ENCODE measurements at places on chromosomes 2 and 18.

- no peak for DNase-seq
Measured at GRCh38 chr2:38496927-38497669, 105.6 kb downstream of the HNRNPLL start.

DNA sequence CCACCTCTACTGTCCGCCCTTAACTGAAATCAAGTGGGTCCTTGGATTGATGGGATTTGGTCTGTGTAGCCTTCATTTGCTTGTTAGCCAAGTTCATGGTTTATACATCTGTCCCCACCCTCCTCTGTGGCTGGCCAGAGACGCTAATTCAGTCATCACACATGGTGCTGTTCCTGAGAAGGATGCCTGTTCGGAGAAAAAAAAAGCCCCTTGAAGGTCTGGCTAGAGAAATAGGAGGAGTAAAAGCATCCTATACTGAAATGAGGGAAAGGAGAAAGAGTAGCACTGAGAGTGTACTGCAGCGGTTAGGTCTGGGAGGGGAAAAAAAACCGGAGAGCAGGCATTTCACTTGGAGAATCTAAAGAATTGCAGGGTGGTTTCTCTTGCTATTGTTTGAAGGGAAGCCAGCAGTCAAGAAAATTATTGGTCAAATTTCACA is 180.6 kb upstream of the EPAS1 start:
- DNase-seq, result no peak

DNA sequence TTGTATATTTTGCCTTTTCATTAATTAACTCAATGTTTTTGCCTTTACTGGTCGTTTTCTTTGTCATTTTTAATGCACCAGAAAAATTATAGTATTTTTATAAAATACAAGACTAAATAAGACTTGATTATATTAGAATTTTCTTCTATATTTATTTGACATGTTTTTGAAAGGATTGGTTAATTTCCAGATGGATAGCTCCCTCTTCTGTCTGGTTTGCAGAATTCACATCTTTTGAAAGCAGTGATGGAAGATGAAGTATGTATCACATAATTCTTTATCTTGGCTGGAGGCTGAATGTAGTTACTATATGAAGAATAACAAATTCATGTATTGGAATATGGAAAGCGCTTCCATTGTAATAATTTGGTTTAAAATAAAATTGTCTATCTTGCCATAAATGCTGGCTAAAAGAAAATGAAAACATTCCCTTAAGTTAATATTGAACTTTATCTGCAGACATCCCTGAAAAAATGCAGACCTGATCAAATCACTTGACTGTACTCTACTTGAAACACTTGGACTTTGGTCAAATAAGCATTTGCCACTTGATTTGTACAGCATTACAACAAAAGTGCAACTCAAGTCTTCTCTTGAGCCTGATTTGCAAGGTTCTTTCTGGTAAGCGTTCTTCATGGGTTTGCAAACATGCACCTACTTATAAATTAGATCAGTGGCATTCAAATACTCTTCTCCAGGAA is 86.3 kb upstream of the EFEMP1 start:
- no peak for DNase-seq

- DNase-seq, result no peak
Measured at GRCh38 chr2:120526047-120526562, 180.2 kb downstream of the INHBB start.

DNA sequence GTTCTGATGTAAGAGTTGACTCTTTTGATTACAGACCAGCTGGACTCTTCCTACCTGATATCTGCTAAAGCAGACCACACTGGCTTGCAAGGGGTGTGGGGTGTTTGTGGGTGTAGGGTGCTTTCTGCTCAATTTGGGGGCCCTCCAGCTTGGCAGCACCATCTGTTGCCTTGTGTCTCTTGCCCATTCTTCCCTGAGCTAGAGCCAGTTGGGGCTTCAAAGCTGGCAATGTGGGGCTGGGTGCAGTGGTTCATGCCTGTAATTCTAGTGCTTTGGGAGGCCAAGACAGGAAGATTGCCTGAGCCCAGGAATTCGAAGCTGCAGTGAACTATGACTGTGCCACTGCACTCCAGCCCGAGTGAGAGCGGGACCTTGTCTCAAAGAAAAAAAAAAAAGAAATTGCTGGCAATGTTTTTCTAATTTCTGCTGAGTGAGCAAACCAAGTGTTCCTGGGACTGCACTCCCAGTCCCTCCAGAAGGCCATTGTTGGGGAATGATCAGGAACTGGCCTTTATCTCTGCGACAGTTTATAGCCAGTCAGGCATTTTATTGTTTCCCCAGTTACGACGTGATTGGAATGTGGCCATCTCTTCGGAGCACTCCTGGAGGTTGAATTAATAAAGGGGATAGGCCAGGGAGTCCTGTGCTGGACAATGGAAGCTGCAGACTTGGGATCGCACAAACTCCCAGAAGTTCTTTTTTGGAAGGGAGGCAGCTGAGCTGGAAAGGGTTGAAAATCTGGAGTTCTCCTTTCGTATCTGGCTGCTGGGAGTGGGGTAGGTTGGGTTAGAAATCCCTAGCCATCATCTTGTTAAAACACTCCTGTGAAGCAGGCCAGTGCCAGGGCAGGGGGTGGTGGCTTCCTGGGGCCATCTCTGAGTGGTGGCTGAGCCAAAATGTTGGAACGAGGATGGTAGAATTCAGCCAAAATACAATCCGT is 57.2 kb downstream of the LIPG start:
- DNase-seq, result no peak

DNA sequence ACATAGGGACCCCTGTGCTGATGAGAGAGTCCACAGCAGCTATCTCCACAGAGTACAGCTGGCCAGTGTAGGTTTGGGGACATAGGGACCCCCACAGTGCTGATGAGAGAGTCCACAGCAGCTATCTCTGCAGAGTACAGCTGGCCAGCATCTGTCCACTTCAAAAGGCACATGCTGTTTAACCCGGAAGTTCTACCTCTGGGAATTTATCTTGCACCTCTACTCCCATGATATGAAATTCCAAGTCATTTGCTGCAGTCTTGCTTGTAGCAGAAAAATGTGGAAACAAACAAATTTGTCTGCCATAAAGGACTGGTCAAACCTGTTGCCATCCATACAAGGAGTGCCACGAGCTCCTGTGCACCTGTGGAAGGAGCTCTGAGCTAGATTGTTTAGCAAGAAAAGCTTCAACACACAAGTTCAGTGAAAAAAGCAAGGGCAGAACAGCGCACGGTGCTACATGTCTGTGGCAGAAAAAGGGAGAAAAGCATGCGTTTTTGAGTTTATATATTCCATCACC is 33.1 kb downstream of the LRRFIP1 start:
- DNase-seq, result no peak

DNA sequence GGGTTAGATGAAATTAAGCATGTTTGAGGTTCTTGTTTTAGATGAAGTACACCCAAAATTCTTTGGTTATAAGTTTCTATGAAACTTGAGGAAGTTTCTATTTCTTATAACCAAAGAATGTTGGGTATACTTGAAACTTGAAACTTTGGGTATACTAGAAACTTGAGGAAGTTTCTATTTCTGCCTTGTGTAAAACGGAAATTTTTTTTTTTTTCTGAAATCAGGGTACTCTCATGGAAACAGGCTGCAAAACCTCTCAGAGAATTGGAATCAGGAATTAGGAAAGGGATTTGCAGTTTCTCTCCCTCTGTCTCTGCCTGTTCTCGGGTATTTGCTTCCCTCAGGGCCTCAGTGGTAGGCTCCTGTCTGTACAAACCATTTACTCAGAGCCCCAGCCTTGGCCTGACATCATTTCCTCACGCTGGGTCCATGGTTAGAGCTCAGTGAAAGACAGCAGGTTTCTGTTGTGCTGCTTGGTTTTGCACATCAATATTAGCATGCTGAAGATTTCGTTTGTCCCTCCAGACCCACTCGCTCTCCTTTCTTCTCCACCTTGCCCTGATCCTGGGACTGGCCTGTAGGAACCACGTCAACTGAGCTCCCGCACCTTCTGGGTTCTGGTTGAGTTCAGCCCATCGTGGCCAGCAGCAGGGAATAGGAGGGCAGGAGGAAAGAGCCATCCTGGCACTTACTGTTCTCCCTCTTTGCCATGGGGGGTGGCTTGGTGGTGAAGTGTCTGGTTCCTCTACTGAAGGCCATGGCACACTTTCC is 106.4 kb downstream of the POLR1A start:
- DNase-seq, result no peak

DNA sequence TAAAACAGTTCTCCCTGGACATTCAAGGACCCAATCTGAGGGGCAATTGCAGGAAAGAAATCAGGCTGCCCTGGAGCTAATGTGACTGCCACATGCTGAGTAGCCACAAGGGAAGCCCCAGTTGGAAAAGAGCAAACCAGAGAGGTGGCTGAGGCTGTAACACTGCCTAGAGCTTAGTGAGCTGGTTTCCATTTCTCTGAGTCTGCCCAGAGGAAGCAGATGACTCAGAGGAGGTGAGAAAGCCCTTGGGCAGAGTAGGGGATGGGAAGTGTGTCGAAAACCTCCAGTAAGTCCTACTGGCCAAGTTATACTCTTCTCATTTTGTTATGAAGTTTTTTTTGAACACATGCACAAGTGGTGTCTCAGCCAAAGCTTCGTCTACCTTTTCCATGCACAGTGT is 753.0 kb downstream of the CNTNAP5 start:
- DNase-seq, result no peak

- DNase-seq, result no peak
Measured at GRCh38 chr2:200453853-200454534, 55.9 kb downstream of the KCTD18 start.

DNA sequence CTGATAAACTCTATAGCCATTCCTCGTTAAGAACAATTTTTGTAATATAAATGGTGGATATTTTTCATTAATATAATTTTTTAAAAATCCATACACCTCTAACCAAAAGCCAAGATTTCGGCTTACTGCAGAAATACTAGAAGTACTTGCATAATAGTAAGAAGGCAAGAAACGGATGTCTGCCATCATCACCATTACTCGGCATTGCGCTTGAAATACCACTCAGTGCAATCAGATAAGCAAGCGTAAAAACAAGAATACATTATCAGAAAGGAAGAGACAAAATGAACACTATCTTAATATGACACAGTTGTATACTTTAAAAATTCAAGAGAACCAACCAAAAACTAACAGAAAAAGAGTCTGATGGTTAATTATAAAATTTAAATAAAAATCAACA is 15.2 kb upstream of the BOLA3 start:
- no peak for DNase-seq

GRCh38 chr2:66498289-66498975 is 63.5 kb downstream of the MEIS1 start:
- DNase-seq, result no peak

GRCh38 chr2:238467792-238468191 is 41.1 kb downstream of the ASB1 start:
- DNase-seq, result no peak

DNA sequence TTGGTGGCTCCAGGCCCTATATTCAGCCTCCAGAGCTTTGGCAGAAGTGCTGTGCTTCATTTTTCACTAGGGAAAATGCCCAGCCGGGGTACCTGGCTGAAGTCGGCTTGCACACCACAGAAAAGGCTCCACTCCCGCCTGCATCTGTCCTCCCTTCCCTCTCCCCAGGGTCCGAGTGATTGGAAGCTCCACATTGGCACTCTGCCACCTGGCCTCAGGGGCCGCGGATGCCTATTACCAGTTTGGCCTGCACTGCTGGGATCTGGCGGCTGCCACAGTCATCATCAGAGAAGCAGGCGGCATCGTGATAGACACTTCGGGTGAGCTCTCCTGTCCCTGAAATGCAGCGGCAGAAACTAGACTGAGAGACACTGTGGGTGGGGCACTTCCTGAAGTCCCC is 47.4 kb downstream of the IMPA2 start:
- DNase-seq, result no peak

All from activated CD8-positive, alpha-beta memory T cell treated with anti-CD3 and anti-CD28 coated beads for 1 hour (primary cell).